Kidney glomerular epithelial cell (primary cell): ENCODE measurements at places on chromosomes 6 and 20.

- no peak for DNase-seq
Observed at GRCh38 chr20:59022754-59023153, 3.5 kb downstream of the TUBB1 start.

DNA sequence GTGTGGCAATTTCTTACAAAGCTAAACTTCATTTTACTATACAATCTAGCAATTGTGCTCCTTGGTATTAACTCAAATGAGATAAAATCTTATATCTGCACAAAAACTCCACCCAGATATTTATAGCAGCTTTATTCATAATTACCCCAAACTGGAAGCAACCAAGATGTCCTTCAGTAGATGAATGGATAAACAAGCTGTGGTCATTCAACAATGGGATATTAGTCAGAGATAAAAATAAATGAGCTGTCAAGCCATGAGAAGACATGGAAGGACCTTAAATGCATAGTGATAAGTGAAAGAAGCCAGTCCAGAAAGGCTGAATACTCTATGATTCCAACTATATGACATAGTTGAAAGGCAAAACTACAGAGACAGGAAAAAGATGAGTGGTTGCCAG, 98.9 kb upstream of the BMP2 start:
- no peak for DNase-seq

DNA sequence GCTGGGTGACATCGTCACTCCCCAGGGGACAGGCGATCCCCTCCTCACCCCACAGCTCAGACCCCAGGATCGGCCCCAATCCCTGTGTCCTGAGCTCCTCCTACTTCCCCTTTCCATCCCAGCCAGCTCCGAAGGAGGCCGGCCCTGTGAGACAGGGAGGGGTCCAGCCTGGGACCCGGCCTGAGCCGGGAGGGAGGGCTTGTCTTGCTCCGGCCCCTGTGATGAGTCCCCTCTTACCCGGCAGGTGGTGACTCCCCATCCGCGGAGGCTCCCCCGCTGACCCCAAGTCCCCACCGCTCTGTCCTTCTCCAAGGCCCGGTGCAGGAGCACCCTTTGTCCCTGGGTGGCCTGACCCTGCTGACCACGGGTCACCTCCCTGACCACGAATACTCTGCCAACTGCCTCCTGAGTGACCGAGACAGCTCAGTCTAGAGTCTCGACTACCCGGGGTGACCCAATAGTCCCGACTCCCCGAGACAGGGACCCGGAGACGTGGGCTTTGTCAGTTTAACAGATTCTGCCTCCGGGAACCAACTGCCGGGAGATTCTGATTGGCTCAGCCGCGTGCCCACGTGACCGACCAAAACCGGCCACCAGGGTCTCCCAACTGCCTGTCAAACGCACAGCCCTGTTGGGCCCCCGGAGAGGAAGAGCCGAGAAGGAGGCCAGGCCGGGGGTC, 187.4 kb upstream of the PROKR2 start:
- DNase-seq = no peak

- DNase-seq = no peak
Observed at GRCh38 chr6:111794727-111795452, 78.4 kb downstream of the FYN start.

DNA sequence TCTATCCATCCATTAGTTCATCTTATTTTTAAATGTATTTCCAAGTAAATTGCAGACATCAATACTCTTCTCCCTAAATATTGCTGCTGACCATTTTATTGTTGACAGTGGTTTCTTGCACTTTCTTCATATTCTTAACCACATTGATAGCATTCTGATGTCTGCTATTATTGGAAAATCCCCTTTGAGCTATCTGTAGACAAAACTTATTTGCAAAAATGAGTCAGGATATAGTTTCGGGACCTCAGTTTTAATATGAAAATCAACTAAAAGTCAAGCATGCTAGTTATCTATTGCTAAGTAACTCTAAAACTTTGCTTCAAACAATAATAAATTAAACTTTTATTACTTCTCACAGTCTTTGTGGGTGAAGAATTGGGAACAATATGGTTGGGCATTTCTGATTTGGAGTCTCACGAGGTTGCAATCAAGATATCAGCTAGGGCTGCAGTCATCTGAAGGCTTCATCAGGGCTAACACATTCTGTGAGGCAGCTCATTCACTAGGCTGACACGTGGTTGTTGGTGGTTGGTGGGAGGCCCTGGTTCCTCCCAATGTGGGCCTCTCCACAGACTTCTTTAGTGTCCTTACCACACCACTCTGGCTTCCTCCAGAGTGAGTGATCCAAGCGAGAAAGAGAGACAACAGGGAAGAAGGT, 32.7 kb downstream of the CD109 start:
- DNase-seq = no peak

- no peak for DNase-seq
Observed at GRCh38 chr20:23023621-23024177, 11.4 kb upstream of the SSTR4 start.

GRCh38 chr6:79188885-79189480, 45.5 kb downstream of the HMGN3 start:
- no peak for DNase-seq

DNA sequence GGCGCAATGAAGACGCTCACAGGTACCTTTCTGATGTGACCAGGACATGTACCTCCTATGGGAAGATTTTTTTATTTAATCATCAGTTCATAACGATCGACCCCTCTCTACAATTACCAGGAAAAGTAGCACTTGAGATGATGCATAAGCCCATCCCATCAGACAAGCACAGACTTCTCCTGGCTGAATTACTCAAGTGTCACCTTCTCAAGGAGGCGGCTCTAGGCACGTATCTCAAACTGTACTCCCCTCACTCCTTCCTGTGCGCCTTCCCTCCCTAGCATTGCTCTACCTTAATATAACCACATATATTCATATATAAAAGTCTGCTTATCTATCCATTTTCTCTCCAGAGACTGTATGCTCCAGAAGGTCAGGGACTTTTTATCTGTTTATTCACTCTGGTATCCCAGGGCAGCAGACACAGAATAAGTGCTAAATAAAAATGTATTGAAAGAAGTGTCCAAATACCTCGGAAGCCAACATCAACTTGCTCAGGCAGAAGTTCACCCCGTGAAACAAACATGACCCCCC, 71.5 kb downstream of the CNKSR3 start:
- DNase-seq = no peak

DNA sequence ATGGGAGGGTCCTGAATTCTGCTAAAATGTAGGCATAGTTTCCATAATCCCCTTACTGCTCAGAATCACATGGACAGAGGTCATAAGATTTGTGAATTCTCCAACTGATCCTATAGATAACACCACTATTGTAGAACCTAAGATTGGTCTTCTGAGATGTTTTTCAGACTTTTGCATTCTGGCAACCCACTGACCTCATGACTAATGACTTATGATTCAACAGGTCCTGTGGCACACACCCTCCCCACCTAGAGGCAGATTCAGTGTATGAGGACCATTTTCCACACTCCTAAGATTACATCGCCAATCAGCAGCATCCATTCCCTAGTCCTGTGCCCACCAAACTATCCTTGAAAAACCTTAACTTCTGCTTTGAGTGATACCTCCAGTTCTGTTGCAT, 207.2 kb downstream of the BTBD9 start:
- no peak for DNase-seq
